Germinal center (tissue), 1 donor: ENCODE measurements at places on chromosomes 16 and 17.
A peak's percentile ranks its signal among the peaks of the same experiment; 100 is the strongest.

DNA sequence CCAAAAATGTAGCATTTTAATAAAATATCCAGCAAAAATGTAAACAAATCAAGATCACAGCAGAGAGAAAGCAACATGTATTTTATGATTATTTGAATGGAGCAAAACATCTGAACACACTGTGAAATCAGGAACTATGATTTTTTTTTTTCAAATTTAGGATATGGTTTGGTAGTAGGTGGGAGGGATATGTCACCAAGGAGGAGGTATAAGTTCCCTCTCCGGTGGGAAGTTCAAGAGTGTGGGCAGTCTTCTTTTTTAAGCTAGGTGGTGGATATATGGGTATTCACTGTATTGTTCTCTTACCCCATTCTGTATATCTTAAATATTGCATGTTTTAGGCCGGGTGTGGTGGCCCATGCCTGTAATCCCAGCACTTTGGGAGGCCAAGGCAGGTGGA, 10.2 kb downstream of the CDR2 start:
- no peak for DNase-seq

- DNase-seq, result no peak
Measured at GRCh38 chr16:77645764-77646163, 76.5 kb upstream of the NUDT7 start.

DNA sequence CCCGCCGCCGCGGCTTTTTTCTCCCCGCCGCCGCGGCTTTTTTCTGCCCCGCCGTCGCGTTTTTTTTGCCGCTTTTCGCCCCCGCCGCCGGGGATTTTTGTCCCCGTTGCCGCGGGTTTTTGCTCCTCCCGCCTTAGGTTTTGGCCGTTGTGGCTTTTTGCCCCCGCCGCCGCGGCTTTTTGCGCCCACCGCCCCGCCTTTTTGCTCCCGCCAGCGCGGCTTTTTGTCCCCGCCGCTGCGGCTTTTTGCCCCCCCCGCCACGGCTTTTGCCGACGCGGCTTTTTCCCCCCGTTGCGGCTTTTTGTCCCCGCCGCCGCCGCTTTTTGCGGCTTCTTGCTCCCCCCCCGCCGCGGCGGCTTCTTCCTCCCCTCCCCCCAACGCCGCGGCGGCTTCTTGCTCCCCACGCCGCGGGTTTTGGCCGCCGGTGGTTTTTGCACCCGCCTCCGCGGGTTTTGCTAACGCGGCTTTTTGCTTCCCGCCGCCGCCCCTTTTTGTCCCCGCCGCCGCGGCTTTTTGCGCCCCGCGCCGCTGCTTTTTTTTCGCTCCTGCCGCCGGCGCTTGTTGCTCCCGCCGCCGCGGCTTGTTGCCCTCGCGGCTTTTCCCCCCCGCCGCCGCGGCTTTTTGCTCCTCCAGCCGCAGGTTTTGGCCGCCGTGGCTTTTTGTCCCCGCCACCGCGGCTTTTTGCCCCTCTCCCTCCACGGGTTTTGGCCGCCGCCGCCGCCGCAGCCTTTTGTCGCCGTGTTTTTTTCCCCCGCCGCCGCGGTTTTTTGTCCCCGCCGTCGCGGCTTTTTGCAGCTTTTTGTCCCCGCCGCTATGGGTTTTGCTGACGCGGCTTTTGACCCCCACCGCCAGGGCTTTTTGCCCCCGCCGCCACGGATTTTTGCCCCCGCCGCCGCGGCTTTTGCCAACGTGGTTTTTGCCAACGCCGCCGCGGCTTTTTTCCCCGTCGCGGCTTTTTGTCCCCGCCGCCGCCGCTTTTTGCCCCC, 150.3 kb downstream of the KCNJ18 start:
- no peak for DNase-seq

DNA sequence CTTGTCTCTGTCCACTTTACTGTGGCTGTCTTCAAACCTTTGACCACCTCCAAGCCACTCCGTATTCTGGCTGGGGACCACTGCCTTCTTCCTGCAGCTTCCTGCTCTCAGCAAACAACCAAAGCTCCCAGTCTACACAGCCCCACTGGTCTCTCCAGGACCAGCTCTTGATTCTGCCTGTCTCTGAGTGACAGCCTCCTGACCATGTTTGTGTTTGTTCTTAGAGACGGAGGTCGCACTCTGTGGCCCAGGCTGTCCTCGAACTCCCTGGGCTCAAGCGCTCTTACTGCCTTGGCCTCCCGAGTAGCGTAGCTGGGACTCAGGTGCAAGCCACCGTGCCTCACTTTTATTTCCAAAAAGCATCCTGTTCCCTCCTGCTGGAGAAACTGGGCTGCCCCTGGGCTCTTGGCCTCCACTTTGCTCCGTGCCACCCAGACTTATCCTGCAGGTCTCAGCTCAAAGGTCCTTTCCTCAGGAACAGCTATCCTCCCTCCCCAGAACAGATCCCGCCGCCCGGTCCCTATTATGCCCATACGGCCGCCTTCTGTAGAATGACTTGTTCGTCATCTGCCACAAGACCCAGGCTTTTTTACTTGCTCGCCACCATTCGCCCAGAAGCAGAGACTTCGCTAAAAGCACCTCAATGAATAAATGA, 9.1 kb downstream of the MNT start:
- no peak for DNase-seq

GRCh38 chr16:84020353-84020752, 22.2 kb downstream of the SLC38A8 start:
- DNase-seq, result no peak

DNA sequence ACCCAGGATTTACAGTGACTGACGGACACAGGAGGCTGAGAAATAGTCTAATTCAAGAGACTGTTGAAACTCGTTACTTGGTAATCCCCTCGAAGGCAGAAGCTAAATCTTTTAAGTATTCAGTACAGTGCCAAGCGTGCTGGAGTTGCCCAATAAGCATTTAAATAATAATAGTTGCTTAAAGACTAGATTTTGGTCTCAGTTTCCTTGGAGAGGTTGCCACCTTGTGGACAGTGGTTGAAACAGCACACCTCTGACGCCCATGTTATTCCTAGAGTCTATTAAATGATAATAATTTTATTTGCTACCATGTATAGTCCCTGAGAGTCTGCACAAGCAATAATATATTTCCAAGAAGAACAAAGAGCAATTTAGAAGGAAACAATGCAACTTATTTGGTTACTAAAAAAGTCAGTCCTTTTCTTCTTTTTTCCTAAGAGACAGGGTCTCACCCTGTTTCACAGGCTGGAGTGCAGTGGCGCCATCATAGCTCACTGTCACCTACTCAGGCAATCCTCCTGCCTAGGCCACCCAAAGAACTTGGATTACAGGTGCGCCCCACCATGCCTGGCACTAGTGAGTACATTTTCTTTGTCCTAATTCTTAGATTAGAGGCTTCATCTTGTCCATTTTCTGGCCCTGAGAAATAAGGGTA, 138.0 kb upstream of the NUDT7 start:
- peak; percentile 35 for DNase-seq

DNA sequence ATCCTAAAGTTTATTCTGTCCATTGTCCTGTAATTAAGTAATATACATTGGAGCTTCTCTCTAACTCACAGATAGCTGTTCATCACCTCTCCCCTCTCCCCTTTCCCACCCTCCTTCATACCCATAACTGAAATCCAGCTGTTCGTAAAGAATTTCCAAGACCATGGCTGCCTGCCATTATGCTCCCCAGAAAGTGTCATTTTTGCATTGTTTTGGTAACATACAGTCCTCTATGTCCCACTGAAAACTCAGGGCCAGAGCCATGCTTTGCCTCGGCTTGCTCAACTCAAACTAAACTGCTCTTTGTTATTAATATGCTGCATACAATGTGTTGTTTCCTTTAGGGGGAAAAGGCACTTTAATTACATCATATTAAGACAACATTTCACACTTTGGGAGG, 132.0 kb downstream of the MRTFB start:
- no peak for DNase-seq

- no peak for DNase-seq
Measured at GRCh38 chr16:49526860-49527365, 153.3 kb downstream of the C16orf78 start.

DNA sequence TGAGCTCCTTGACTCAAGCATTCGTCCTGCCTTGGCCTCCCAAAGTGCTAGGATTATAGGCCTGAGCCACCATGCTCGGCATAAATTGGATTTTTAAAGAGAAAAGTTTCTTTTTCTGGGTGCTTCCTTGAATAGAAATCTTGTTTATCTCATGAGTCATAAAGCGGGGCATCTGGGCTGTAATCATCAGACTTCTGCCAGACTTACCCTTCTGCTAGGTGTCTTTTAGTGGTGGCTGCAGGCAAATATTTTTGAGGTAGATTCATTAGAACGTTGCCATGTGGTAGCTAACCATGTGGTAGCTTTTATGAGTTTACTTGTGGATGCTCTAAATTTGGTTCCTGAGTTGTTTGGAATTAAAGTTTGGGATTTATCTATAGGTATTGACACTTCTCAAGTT, 13.4 kb downstream of the PGS1 start:
- DNase-seq, result no peak

- DNase-seq, result no peak
Measured at GRCh38 chr17:37828651-37829124, 83.8 kb upstream of the HNF1B start.

GRCh38 chr16:49504626-49505025, 131.0 kb downstream of the C16orf78 start:
- DNase-seq, result no peak

DNA sequence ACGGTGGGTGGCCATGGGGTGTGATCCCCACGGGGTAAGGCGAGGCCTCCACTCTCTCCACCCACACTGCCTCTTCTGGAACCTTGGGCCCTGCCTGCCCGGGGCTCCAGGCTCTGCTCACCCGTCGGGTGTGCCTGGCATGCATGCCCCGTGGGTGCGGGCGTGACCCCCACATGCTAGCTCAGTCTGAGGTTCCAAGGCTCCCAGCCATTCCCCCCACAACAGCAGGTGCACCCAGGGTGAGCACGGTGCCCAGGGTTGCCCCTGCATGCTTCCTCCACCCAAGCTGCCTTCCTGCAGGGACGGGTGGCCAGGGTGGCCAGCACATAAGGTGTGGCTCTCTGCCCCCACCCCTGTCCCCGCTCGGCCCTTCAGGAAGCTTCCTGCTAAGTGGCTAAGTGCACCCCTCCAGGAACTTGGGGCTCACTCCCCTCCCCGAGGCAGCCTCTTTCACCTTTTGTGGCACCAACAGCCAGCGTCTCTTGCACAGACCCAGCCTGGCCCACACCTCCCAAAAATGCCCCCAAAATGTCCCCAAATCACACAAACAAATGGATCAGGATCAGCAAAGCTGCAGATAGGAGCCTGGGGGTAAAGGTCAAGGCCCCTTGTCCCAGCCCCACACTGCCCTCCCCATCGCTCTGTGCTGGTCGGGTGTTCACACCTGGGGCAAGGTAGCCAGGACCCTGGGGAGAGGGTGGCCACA, 21.4 kb upstream of the PVALEF start:
- no peak for DNase-seq

GRCh38 chr16:83682868-83683235, 124.9 kb upstream of the HSBP1 start:
- no peak for DNase-seq

GRCh38 chr17:60398227-60398959, 6.5 kb upstream of the USP32 start:
- peak; percentile 74 for DNase-seq

DNA sequence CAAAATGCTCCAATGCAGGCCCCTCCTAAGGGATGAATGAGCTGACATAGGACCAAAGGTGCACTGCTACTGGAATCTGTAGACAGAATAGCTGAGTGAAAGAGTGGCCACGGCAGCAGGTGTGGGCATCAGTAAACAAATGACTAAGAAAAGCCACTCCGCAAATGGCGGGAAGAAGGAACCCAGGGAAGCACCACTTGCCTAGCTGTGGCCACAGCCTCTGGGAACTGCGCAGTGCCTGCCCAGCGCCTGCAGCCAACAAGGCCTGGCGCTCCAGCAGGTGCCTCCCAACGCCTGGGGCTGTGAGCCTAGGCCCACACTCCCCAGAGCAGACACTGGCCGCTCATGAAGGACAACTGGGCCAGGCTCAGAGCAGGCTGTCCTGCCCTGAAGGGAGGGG, 11.8 kb downstream of the PEMT start:
- no peak for DNase-seq

GRCh38 chr17:39483506-39483905, 22.2 kb downstream of the CDK12 start:
- no peak for DNase-seq

GRCh38 chr17:59733697-59734096, 26.2 kb downstream of the VMP1 start:
- DNase-seq, result no peak

GRCh38 chr17:81924557-81925532, 2.7 kb downstream of the MAFG start:
- no peak for DNase-seq

DNA sequence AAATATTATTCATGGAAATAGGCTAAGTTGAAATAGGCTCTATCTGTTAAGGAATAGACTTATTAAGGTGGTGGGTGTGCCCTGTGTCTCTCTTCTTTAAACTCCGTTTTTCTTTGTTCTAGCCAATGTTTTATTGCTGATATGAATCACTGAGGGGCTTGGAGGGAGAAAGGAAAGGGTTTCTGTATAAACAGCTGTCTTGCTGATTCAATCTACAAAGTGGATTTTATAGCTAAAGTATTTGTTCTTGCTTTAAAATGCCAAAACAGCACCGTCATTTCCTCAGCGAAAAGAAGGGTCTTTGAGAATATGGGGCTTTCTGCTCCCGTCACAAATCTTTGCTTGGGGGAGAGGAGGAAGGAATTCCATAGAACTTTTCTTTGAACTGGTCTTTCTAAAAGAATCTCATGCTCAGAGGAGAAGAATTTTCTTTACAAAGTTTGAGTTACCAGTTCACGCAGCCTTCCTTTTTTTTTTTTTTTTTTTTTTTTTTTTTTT, 39.3 kb downstream of the MSI2 start:
- DNase-seq, result no peak

DNA sequence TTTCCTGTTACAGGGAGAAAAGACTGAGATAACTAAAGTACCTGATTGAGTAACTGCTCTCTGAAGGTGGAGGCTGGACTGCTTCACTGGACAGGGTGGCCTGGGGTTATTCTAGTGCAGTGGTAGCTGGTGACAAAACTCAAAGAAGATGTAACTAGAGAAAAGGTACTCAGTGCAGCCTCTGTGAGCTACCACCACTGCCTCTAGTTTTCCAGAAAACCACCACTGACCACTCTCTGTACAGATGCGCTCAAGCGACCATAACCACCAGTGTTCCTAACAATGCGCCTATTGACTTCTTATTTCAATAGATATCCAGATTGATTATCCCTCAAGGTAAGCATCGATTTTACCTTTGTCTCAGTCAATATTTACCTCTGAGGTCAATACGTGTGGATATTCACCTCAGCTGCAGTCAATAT, 492.2 kb downstream of the WWOX start:
- no peak for DNase-seq

- DNase-seq, result no peak
Measured at GRCh38 chr17:72839131-72839725, 253.3 kb downstream of the SLC39A11 start.
